Suppressor macrophage treated with lipopolysaccharide for 4 hours (primary cell): ENCODE measurements at places on chromosomes 11 and 22.

DNA sequence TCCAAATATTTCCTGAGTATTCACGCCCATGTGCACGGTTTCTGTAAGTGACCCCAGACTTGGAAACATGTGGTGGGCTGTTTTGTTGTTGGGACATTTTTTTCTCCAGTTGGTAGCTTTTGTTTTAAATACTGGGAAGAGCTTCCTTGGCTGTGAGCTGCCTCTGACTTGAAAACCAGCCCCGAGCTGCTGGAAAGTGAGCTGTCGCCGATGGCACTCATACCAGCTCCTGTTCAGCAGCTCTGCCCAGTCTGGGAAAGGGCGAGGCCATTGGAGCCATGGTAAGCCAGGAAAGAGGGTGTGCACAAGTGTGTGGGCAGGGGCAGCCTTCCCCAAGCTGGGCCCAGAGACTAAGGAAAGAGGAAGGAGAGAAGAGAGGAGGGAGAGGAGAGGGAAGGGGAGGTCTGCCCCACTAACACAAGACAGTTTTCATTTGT, 3.2 kb upstream of the FLI1 start:
- DNase-seq = peak; percentile 49

DNA sequence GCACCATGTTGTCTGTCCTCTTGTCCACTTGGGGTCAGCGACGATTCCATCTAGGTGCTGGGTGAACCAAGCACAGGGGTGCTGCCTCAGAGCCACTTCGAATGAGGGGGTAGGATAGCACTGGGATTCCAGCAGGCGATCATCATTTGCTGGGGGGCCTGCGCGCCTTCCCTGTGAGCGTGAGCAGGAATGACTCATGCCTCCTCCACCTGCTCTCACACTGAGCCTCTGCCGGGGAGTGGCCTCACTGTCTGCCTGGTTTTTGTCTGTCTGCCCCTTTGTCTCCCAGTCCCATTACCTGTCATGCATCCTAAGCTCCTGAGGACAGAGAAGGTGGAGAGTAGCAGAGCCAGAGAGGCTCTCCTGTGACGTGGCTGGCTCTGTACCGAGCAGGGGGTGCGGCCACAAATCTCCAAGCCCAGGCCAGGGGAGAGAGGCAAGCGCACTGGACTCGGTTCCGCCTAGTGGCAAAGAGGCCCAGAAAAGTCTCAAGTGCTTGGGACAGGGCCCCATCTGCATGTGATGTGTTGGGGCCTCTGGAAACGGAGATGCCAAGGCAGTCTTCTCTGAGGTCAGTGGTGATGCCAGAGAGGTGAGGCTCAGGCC, 30.8 kb downstream of the RSPH14 start:
- no peak for DNase-seq

GRCh38 chr22:24510637-24511625, 15.8 kb downstream of the UPB1 start:
- DNase-seq = peak; percentile 87

DNA sequence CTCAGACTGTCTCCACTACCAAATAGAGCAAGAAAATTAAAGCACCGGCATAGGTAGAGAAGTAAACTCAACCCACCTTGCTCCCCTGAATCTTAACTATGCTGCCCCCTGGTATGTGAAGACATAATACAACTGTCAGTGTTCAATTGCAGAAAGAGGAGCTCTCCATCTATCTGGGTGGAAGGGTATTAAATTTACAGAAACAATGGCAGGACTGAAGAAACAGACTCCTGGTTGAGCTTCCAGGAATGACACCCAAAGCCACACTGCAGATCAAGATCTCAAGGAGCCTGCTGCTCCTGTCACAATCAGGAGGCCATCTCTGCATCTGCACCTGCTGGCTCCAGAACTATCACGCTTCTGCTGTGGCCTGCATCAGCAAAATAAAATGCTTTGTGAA, 132.1 kb upstream of the BMAL1 start:
- DNase-seq = no peak

DNA sequence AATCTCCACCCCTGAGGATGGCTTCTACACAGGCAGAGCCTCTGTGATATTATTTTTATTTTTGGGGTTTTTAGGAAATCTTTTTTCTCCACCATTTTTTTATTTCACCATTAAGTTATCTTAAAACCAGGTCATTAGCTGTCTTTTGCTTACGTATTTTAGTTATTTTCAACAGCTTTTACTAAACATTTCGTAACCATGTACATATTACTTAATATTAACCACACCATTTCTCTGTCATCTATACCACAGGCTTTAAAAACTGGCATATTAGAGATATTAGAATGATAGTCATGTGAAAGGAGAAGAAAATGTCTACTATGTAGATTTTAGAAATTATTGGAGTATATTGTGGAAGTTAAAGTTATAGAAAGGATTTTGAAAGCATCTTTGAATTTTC, 37.4 kb downstream of the YAP1 start:
- no peak for DNase-seq

- no peak for DNase-seq
These were observed 46.9 kb downstream of the NF2 start for GRCh38 chr22:29650370-29650769.

DNA sequence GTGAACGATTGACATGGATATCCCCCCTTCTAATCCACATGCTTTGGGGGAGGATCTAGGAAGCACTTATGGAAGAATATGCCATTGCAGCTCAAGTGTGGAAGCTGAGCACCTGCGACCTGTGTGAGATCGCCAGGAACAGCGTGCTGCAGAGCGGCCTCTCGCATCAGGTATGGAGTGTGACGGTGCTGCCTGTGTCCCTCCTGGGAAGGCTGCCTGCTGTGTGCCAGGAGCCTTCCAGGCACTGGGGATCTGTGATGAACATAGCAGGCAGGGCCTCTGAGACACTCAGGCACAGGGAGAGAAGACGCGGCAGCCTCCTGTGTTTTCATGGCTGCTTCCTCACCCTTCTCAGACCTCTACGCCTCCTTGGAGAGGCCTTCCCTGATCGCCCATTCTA, 36.5 kb downstream of the RNF141 start:
- no peak for DNase-seq

- DNase-seq = no peak
These were observed 182.8 kb upstream of the SYN3 start for GRCh38 chr22:33240888-33241475.

DNA sequence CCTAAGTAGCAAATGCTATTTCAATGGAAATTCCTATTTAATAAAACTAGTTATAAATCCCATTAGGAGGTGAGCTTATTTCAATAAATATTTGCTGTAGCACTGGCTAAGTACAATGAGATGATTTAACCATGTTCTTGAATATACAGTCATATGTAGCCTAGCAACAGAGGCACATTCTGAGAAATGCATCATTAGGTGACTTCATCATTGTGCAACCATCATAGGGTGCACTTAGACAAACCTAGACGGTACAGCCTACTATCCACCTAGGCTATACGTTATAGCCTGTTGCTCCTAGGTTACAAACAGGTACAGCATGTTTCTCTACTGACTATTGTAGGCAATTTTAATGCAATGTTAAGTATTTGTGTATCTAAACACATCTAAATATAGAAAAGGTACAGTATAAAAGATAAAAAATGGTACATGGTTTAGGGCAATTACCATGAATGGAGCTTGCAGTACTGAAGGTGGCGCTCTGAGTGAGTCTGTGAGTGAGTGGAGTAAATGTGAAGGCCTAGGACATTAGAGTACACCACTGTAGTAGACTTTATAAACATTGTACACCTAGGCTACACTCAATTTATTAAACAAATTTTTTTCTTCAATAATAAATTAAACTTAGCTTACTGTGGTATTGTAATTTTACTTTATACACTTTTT, 350.1 kb downstream of the CASP12 start:
- no peak for DNase-seq

GRCh38 chr11:104819603-104820002, 78.7 kb downstream of the CASP12 start:
- no peak for DNase-seq

DNA sequence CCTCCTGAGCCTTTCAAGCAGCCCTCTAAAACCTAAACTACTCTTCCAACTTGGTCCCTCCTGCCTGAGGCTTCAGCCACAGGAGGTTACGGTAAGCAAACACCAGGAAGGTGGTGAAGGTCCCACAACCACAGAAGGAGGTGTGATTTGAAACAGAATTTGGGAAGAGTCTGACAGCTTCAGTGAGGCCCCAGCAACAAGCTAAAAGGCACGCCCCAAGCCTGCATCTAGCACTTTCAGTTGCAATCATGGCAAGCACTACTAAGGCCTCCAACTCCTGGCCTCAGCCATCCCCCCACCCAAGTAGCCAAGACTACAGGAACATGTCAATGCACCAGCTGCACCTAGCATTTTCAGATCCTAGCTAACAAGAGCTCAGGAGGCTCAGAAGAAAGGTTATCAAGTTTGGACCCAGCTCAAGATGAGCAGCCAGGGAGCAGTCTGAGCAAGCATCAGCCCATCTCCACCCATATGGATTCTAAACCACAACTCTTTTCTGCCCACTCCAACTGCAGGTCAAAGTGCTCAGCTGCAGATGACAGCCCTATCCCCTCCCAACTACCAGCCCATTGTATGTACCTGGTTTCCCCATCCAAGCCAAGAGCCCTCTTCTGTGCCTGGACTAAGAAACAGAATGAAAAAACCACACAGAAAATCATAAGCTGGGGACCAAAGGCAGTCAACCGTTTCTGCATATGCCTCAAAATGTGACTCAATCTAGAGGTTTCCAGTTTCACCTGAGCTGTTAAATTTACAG, 10.4 kb upstream of the AHNAK start:
- DNase-seq = no peak

- DNase-seq = no peak
These were observed 29.8 kb upstream of the CD5 start for GRCh38 chr11:61072316-61073109.

GRCh38 chr11:116096272-116096995, 592.2 kb upstream of the CADM1 start:
- DNase-seq = no peak

- no peak for DNase-seq
These were observed 39.6 kb downstream of the GALNT18 start for GRCh38 chr11:11582011-11582701.

DNA sequence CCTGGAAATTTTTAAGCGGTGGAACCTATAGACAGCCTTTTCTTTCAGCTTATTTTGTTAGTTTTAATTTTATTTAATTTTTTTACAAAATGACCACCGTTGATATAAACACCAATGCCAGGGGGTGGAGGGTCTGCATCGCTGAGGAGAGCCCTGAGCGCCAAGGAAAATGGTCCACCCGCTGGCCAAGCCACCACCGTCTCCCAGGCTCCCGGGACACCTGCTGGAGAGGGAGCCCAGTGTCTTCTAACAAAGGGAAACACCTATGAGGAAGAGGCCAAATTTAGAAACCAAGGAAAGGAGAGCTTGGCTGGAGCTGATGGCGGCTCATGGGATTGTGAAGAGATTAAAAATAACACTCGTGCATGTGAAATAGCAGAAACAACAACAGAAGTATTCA, 288 bp upstream of the KRTAP5-8 start:
- DNase-seq = no peak

- DNase-seq = no peak
These were observed 7.8 kb upstream of the BCL9L start for GRCh38 chr11:118933486-118933885.

DNA sequence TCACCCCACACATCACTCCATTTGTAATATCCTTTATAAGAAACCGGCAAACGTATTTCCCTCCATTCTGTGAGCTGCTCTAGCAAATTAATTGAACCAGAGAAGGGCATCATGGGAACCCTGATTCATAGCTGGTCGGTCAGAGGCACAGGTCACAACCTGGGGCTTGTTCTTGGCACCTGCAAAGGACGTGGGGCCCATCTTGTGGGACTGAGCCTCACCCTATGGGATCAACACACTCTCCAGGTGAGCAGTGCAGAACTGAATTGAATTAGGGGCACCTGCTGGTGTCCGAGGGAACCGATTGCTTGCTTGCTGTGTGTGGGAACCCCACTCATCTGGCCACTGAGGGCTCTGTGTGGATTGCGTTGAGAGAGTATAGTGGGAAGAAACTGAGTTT, 145.3 kb downstream of the CTTN start:
- DNase-seq = no peak

GRCh38 chr11:104061853-104062521, 25.5 kb downstream of the DDI1 start:
- DNase-seq = peak; percentile 52

GRCh38 chr22:42553475-42554361, at the start of gene SERHL2:
Gene SERHL2 (plus strand): TSS chr22:42553956. CDS start chr22:42554021, 65 bp downstream.
- DNase-seq = peak; percentile 86

DNA sequence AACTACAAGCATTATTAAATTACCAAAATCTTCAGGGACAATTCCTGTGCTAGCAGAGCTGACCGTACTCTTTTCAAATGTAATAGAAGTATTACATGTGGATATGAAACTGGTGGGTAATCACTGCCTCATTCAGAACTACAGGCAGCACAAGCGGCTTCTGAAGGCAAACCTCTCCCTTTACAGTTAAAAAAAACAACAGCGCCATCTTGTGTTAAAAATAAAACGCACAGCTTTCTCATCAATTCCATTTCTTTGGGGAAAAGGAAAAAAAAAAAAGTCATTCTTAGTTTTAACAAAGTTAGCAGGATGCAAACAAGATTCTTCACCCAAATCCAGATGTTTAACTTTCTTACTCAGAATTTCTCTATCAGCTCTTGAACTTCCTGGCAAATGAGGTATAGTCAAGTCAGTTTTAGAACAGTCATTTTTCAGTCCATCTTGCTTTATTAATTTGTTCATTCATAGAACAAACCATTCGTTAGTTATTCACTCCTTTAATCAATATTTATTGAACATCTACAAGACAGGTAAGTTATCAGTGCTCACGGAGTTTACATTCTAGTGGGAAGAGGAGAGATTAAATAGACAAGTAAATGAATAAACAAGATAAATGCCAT, 331.8 kb upstream of the MPPED2 start:
- DNase-seq = peak; percentile 90

DNA sequence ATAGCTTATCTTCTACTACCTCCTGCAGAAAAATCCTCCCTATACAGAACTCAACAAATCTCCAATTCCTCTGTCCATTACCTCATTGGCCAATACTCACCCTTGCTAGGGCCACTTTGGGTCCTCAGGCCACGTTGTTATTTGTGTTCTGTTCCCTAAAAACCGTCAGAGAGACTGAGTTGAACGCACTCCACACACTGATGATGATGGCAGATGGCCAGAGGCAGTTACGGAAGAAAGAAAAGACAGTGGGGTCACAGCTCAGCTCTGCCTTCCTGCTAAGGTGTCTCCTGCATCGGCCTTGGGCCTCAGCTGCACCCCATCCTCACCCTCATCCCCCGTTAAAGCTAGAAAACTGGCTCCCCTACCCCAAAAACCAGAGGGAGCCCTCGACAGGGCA, 66.2 kb downstream of the MICAL3 start:
- DNase-seq = no peak
